Erythroblast (primary cell): ENCODE measurements at places on chromosomes 13 and 19.

- DNase-seq: peak; percentile 93
Measured at GRCh38 chr19:17496337-17496997, 15.0 kb upstream of the PGLS start.

DNA sequence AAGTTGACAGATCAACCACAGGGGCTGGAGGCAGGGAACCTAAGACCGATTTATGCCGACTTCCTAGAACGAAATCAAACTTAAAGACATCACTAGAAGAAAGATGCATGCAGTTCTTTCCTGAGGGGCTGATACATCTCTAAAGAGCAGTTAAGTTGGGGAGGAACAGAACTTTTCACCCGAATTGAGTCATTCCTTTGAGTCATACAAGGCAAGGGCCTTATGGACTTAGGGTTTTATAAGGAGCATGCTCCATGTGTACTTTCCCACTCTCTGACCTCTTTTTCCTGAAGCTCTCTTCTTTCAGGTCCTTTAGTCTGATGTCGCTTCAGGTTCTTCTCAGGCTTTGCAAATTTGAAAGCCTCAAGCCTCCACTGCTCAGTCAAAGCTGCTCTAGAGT lies 7.9 kb upstream of the FBXL3 start:
- DNase-seq: no peak

DNA sequence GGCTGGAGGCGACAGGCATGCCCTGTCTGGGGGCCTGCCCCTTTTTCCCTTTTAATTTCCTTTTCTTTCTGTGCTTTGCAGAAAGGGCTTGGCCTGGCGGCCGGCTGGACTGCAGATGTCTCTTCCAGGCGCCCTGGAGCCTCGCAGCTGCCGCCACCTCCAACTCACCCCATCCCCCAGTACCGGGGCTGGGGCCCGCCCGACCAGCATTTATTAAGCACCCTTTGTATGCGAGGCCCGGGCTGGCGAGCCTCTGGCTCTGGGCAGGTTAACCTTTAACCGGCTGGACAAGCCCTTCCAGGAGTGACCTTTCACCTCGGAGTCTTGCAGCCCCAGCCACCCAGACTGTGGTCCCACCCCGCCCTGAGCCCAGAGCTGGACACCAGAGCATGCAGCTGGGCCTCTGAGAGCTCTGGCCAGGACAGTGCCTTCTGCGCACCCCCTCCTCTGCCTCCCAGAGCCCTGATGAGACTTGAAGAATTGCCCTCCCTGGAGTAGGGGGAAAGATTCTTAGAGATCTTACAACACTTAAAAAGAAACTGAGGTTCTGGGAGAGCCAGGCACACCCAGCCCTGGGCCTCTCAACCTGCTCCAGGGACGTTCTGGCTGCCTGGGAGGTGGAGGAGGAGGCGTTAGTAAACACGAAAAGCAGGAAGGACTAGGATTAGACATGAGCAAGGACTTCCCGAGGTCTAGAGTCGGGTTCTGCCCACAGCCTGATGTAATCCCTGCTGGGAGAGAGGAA lies 1.1 kb upstream of the NR2F6 start:
- no peak for DNase-seq

GRCh38 chr13:73419186-73419585 lies 360.4 kb downstream of the KLF5 start:
- no peak for DNase-seq

DNA sequence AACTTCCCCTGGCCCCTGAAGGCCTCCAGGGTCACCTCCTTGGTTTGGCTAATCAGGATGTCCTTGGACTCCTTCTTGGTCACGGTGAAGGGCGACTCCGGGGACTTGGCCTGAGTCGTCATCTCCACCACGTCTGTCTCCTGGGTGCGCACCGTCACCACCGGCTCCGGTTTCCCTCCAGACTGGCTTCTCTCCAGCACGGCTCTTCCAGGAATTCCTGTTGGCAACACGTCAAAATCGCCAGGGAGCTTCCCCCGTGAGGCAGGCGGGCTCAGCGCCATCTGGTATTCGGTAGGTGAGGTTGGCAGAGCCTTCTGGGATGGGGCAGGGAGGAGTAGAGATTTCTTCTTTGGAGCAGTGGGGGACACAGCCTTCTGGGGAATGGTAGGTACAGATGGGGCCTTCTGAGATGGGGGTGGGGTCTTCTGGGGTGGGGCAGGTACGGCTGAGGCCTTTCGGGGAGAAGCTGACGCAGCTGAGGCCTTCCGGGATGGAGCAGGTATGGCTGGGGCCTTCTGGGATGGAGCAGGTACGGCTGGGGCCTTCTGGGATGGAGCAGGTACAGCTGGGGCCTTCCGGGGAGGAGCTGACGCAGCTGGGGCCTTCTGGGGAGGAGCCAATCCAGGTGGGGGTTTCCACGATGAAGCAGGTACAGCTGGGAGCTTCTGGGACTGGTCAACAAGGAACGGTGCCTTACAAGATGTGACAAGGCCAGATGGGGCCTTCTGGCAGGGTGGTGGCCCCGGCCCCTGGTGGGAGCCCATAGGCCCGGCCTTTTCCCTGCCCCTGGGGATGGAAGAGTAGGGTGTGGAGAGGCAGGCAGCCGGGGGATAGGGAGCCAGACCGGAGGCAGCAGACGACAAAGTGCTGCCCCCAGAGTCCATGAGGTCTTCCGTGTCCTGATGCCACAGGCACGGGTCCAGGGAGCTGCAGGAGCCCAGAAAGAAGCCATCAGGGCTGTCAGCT lies 3.8 kb downstream of the GARIN5B start:
- no peak for DNase-seq

DNA sequence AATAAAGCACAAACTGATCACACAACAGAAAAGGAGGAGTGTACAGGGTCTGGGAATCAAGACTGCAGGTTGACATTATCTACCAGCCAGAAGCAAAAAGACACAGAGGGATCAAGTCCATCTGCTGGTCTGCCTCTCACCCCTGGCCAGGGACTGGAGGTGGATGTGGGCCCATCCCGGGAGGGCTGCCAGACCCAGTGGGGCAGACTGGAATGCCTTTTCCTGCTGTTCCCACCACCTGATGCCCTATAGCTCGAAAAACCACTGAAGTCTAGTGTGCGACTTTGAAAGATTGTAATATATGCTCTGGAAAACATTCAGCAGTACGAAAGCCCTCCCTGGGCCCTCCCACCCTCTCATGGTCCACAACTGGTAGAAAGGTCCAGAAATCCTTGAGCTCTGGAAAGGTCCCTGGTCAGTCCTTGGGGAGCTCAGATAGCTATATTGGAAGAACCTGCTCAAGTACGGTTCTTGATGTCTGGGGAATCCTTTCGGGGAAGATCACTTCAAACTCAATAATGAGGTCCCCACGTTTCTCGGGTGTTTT lies 2.6 kb downstream of the DNAJB1 start:
- no peak for DNase-seq

DNA sequence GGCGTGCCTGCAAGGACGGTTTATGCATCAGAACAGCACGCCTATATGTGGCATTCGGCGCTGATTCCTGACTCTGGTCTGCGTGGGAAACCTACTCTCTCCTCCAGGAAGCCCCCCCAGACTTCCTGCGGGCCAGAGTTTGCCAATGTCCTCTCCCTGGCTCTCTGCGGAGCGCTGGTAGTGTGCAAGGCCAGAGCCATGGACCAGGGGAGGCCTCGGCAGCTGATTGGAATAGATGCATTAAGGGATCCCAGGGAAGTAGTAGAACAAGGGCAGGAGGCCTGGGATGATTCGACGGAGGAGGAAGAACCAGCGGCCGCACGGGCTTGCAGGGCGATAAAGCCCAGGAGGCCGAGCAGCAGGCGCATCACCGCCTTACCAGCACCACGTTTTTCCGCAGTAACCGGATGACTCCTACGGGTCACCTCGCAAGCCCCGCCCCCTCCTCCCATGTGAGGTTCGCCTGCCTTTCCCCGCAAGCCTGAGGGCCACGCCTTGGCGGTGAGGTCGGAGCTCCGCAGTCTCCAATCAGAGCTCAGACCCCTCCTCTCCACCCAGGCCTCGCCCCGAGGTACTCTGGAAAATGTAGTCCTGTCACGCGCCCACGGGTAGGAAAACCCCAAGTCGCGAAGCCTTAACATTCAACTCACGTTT lies 5.0 kb downstream of the CLEC11A start:
- DNase-seq: peak; percentile 67

DNA sequence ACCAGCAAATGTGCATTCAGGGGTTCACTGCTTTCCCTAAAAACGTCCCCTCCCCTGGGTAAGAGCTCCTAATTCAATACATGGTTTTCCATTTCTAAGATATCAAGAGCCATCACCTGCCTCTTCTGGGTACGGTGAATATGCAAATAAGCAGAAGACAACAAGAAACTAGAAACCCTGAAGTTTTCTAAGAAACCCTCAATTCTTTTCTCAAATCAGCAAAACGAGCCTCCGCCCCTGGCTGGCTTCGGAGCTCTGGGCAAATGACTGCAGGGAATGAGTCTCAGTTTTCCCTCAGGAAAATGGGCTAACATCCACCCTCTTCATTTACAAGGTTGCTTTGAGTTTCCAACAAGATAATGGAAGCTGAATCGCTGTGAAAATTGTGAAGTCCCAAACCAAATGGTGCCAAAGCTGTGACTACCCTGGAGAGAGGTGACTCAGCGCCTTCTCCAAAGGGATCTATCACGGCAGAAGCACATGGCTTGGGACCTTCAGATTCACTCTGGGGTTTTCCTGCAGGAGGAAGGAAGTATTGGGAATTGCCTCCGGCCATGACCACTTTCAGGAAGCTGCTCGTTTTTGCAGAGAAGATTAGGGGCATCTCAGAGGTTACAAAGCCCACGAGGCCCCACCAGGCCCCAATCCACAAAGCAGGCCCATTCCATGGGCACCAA lies 26.6 kb downstream of the KLF2 start:
- DNase-seq: no peak

GRCh38 chr13:74687442-74688182 lies 553.4 kb upstream of the KLF12 start:
- DNase-seq: no peak

DNA sequence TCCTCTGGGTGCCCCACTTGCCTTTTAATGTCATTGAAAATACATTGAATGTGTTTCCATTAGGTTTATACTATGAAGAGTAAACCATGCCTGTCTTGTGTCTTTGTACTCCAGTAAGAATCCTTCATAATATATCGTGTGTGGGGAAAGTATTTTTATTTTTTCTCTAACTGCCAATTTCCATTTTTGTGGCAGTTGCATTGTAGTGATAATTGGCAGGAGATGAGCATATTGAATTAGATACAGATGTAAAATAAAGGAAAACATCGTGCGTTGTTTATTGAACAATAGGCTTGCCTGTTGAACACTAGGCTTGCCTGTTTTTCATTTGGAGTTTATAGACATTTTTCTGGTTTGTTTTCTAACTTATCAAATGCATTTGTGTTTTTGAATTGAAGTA lies 218.8 kb downstream of the NBEA start:
- DNase-seq: no peak

DNA sequence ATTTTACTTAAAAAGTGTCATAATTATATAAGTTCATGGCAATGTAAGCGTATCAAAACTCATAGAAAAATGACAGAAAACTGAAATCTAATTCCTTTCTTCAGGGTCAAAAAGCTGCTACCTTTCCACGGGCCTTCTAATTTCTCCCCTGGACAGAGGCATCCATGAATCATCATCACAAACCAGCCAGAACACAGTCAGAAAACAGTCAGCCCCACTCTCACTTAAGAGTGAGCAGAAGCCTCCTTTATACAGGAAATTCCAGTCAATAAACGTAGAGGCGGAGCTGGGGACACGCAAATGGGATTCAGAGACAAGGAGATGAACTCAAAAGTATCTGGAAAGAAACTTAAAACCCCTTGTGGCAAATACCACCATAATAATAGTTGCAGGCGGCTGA lies 54.2 kb upstream of the ABCC4 start:
- DNase-seq: no peak

DNA sequence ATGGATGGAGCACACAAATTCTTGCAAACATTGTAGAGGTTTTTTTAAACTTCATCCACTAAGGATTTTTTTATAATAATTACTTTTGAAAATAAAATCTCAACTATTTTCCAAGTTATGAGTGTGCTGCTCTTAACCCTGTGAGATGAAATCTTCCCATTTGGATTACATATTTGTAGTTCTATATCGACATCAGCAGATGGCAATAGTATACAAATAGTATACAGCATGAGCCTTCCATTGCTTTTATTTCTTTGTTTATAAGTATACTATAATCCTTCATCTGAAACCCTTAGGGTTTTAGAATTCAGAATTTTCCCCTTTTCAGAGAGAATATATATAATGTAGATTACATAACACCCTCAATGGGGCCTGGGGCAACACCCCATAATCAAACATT lies 70.5 kb downstream of the GJA3 start:
- DNase-seq: no peak

GRCh38 chr19:38893341-38893771 lies 6.1 kb downstream of the SIRT2 start:
- DNase-seq: no peak

GRCh38 chr13:75871059-75871458 lies 234.9 kb downstream of the LMO7 start:
- DNase-seq: no peak

- no peak for DNase-seq
Measured at GRCh38 chr13:92657565-92657964, 569.0 kb upstream of the GPC6 start.

DNA sequence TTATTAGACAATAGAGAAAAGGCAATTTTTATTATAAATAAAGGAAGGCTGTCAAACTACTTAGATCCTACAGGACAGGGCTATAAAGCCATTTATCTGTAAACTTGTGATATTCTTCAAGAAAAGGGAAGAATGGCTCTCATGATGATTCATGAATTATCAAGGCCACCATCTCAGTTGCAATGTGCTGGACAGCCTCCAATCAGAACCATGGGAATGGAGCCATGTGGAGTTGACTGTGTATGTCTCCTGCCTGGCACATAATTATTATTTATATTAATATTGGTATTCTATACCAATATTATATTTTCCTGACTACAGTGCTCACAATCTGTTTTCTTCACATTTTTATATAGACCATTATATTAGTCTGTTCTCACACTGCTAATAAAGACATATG lies 560.5 kb upstream of the MIR17HG start:
- DNase-seq: no peak

DNA sequence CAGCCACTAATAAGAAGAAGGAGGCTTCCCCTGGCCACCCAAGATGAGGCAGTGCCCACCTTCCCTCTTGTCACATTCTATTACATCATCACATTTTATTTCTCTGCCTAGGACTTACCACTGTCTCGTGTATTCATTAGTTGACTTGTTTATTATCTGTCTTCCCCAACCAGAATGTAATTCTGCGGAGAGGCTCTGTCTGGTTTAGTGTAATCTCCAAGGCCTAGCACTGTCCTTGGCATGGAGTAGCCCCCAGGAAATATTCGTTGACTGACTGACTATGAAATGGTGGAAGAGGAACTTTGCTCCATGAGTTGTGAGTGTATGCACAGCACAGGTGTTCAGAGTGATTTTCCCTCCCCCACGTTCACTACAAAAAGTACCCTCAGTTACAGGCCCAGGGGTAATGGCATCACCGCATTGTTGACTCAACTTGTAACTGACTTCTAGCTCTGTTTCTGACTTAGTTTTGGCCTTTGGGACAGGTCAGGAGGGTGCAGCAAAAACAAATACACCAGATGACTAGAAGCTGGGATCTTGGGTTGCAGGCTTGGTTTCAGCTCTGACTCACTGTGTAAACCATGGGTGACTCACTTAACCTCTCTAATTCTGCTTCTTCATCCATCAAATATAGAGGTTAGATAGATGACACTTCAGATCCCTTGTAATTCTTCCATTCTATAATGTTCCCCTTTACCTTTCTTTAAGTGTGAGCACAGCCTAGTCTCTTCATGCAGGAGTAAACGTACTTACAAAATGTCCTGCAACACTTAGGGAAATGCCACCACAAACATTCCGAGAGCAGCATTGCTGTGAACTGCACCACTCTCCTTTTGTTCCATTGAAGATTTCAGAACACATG lies 229.7 kb downstream of the KCNRG start:
- DNase-seq: no peak
